Amygdala (tissue), 56 donors: ENCODE measurements at places on chromosomes 5 and 9.

GRCh38 chr5:98363157-98363556 lies 410.3 kb upstream of the RGMB start:
- no peak for DNase-seq

GRCh38 chr9:86219606-86220005 lies 39.9 kb downstream of the C9orf153 start:
- DNase-seq: no peak

DNA sequence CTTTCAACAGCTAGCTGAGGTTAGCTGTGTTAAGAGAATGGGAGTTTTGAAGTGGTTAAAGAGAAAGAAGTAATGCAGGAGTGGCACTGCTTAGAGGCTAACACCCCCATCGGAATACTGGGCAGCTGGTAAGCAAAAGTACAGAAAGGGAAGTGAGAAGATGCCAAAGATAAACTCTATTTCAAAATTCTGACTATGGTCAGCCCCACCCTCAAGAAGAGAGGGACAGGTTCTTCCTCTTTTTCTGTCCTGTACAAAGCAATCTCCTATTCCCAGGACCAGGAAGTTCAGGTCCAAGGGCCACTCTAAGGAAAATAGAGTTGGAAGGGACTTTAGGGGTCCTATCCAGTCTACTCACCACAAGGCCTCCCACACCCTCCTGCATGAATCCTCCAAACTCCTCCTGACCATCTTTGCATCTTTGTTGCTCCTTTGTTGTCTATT lies 45.9 kb upstream of the JAK2 start:
- DNase-seq: no peak

GRCh38 chr5:59598547-59598874 lies 295.0 kb downstream of the PDE4D start:
- no peak for DNase-seq

DNA sequence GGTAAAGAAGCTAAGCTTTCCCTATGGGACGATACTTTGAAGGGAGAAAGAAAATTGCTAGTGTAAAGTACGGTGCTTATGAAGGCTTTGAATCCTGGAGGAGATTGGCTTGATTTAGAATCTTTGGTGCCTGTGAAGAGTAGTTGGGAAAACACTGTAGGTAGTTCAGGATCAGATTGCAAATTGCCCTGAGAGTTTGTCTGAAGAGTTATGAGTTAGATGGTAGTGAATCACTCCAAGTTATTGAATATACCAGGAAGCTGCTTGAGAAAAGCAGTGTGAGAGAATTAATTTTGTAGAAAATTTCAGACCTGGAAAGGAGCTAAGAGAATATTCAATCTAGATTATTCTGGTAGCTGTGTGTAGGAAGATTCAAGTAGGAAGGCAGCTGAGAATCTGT lies 11.5 kb downstream of the MAN2A1 start:
- DNase-seq: no peak

DNA sequence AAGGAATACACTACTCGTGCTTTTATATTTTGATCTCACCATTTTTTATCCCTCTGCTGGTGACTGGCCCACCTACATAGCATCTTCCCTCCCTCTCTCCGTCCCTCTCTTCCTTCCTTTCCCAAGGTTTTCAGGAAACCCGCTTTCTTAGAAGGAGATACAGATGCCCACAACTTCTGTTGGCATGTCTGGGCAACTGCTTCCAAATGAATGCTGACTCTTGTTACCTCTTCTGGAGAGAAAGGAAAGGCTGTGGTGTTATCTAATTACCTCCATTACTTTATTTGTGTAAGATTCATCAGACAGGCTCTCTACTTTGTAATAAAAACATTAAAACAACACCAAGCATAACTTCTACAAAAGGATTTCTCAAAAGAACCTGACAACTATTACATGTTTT lies 20.2 kb downstream of the FANCC start:
- no peak for DNase-seq

DNA sequence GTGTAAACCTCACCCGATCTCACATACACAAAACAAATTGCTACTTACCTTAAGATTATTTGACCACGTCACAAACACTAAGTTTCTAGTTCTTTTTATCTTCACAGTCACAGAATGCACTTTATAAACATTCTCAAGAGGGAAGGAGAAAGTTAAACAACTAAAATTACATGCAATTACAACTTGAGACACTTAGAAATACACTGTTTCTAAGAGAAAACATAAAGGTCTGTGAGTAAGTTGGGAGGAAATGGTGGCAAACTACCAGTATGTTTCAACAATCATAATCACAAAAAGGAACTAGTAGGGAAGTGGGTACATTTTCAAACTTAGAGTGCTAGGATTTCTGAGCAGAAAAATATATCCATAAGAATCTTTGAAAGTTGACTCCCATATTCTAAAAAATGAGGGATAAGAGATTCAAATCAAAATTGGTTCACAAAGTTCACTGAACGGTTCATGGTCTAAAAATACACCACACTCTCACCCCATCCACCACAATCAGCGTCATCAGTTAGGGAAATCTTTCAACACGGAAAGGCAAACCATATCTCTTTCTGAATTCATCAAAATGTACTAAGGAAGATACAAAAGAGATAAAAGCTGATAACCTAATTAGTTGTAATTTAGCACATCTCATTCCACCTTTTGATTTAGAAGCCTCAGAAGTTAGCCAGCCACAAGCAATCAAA lies 182.6 kb downstream of the BNC2 start:
- DNase-seq: no peak

- no peak for DNase-seq
These were observed 145.9 kb upstream of the ZNF608 start for GRCh38 chr5:124892185-124892848.

DNA sequence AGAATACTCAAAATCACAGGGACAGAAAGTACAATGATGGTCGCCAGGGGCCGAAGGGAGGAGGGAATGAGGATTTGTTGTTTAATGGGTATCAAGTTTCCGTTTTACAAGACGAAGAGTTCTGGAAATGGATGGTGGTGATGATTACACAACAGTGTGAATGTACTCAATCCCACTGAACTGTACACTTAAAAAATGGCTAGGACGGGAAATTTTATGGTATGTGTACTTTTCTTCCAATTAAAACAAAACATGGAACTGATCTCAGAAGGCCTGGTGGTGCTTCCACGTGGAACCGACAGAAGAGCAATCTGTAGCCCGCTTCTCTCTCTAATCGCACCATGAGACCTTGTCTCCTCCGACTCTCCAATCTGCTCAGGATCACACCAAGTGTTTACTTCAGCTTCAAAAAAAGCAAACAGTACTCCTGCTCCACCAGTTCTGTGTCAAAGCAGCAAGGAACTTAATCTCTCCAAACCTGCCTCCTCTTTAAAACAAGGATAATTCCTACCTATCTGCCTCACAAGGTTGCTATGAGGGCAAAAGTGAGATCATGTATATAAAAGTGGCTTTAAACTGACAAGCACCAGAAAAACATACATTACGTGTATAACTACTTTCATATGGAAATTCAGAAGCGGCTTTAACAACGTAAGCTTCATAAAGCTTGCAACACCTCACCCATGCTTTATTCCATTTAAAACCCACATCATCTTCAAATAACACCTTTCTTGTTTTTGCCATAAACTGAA lies 2.1 kb downstream of the ECPAS start:
- DNase-seq: no peak

DNA sequence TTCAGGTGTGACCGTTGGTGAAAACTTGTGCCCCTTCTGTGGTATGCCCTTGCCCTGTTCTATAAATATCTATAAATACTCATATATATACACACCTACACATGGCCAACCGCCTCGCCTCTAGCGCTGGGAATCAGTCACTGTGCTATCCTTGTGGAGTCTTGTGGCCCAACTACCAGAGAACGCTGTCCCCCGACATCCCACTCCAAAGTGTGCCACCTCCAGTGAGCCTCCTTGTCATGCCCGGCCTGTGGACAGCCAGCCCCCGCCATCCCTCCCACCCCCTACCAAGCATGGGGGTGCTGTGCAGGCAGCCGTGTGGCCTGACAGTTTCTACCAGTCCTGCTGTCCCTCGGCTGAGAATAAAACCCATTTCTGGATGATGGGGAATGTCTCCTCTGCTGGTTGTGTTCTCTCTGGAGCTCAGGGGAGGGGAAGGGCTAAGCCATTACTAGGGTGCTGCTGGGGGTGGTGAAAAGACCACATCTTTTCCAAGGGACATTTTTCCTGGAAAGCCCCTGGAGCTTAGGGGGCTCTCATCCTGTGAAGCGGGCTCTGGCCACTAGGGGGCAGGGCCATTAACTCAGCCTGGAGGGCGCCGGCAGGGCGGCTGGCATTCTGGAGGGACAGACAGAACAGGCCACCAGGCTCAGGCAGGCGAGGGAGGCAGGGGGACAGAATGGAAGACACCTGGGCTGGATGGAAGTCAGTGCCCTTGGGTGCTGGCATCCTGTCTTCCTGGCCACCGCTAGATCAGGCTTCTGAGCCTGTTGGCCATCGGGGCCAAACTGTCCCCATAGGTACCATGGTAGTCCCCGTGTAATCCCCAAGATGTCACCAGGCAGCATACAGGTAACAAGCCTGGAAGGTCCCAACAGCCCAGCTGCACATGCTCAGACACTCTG lies 20.7 kb downstream of the GOLGA2 start:
- DNase-seq: no peak

DNA sequence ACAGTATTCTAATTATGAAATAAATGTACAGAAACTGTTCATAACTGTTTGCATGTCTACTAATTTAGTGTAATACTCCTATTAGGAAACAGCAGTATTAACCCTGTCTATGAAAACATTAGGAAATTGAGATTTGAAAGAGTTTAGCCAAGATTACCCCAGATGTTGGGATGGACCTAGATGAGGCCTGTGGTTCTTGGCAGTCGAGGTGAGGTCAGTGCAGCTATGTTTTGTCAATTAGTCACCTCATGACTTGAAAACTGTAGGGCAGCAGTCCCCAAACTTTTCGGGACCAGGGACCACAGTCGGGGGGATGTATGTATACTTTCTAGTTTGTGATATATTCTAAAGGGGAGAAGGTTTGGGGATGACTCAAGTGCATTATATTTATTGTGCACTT lies 4.7 kb downstream of the LNPEP start:
- DNase-seq: no peak

- DNase-seq: no peak
These were observed 193.0 kb downstream of the AOPEP start for GRCh38 chr9:94919376-94920098.

GRCh38 chr9:104882566-104882965 lies 45.4 kb downstream of the ABCA1 start:
- DNase-seq: no peak

GRCh38 chr5:93099902-93100347 lies 481.1 kb downstream of the NR2F1-AS1 start:
- DNase-seq: no peak

DNA sequence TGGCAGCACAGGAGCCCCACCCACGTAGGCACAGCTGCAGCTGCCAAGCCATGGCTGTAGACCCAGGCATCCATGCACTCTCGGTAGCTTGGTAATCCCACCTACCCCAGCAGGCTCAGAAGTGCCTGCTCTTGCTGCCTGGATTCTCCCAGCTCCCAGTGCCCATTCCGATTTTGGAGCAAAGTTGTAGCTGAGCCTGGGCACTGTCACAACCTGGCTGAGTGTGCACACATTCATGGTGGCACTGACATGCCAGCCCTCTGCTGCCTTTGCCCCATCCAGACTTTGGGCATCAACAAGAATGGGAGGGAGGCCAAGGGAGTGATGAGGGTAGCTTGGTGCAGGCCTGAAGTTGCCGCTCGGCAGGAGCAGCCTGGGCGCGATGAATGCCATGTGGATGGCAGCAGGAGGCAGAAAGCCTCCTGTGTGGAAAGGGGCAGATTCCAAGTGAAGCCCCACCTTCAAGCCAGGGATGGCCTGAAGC lies 936.6 kb upstream of the PTPRD start:
- DNase-seq: no peak
